Naive thymus-derived CD4-positive, alpha-beta T cell (primary cell): ENCODE measurements at places on chromosomes 4 and X.

DNA sequence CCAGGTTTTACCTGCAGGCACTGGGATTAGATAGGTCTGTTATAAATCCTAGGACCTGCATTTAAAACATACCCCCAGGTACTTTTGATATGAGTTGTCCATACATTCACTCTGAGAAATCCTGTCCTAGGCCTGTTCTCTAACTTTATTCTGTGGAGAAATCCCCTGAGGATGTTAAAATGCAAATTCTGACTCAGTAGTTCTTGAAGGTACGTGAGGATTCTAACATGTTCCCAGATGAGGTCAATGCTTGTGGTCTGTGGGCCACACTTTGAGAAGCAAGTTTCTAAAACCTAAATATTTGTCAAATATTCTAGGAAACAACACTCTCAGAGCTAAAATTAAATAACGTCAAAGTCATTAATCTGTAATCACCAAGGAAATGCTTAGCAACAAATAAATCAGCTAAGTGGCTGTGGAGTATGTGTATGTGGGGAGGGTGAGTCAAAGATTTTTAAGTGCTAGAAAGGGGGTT lies 101.3 kb upstream of the MAGEB16 start:
- no peak for DNase-seq

- no peak for DNase-seq
These were observed 127.2 kb upstream of the RPS6KA3 start for GRCh38 chrX:20393944-20394343.

DNA sequence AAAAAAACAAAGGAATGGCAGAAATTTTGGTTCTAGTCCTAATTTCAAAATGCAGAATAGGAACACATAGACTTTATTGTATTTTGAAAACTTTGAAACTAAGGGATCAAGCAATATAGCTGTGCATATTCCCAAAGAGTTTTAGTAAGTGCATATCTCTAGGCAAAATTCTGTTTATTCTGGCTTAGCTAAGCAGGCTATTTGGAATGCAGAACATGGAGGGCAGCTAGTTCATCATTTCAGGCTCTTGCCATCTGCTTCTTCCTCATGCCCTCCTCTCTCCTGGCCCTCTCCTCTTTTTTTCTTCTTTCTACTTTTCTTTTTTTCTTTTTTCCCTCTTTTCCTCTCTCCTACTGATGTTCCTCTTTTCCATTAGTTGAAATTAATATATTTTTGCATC lies 12.0 kb upstream of the IL13RA2 start:
- no peak for DNase-seq

- DNase-seq, result no peak
These were observed 351.2 kb downstream of the TRAM1L1 start for GRCh38 chr4:116734178-116734577.

GRCh38 chr4:109629775-109630174 lies 69.7 kb downstream of the MCUB start:
- no peak for DNase-seq

DNA sequence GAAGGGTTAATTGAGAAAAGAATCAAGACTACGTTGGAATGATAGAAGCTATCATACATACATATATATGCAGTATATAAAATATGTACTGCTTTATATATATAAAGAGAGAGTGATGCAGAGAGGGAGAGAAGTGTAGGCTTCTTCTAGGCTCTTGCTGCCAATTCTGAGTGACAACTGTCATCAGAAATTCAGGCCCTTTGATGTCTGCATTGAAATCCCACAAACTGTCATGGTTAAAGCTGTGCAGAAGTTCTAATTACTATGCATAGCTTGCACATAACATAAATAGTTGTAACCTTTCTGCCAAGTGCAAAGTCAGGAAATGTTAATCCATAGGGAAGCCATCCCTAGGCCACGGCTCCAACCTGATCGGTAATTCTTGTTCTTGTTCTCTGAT lies 251.0 kb downstream of the STIM2 start:
- DNase-seq, result no peak

DNA sequence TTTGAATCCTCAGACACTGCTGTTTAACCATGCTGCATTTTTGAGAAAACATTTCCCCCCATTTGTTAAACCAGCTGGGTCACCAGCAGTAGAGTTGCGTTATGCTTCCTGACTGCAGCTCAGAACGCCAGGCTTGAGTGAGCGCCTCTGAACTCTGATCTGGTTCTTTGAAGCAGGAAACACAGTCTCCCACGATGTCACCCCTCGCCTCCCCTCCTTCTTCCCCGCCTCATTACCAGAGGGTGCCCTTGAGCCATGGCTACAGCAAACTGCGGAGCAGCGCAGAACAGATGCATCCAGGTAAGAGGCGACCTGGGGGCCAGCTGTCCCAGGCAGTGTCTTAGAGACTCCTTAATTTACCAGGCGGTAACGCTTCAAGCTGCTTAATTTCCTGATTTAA lies 78.4 kb downstream of the REPS2 start:
- no peak for DNase-seq

DNA sequence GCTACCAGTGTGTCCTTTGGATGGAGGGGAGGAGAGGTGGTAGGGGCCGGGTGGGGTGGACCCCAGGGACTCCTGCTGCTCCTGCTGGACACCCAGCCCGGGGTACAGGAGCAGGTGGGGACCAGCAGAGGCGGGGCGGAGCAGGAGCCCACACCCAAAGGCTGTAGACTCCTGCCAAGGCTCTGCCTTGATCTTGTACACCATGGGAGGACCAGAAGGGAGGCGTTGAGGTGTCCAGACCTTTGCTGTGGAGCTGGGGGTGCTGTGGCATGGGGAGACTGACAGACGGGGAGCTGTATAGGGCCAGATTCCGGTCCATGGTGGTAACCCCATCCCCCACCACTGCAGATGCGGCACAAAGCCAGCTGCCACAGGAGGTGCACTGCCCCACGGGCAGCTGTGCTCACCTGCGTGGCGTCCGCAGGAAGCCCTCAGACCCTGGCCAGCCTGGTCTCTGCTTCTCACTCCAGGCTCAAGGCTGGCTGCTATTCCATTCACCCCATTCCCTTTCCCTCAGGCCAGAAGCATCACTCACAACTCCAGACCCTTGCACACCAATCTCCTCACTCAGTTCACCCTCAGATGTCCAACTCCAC lies 5.0 kb upstream of the SLC26A1 start:
- no peak for DNase-seq

DNA sequence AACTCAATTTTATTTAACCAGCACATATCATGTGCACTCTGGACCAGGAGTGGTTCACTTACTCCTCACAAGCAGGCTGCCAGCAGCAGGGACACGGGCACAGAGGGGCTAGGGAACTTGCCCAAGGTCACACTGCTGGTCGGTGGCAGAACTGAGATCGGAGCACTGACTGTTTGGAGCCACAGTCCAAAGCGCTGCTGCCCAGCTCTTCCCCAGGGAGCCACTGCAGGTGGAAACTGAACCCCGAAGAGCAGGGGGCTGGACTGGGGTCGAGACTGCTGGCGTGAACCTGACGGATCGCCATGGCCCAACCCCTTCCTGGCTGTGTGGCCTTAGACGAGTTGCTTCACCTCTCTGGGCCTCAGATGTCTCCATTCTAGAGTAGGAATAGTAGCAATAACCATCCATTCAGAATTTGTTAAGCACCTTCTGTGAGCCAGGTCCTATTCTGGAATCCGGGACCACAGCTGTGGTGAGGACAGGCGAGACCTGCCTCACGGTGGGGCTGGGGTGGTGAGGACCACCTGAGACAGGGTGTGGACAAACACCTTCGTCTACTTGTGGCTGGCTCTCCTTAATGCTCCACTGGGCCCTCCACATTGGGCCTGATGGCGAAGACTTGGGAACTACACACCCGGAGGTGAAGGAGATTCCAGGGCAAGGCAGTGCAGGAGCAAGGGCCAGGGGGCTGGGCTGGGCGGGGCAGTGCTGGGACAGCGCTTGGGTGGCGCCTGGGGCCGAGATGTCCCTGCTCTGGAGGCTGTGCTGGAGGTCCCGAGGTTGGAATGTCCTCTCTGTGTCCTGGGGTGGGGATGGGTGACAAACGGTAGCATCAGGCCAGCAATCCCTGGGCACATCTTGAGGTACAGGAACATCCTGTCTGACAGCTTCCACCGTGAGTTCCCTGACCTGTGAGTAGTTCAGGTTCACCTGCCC lies 32.0 kb upstream of the KIAA0232 start:
- no peak for DNase-seq

DNA sequence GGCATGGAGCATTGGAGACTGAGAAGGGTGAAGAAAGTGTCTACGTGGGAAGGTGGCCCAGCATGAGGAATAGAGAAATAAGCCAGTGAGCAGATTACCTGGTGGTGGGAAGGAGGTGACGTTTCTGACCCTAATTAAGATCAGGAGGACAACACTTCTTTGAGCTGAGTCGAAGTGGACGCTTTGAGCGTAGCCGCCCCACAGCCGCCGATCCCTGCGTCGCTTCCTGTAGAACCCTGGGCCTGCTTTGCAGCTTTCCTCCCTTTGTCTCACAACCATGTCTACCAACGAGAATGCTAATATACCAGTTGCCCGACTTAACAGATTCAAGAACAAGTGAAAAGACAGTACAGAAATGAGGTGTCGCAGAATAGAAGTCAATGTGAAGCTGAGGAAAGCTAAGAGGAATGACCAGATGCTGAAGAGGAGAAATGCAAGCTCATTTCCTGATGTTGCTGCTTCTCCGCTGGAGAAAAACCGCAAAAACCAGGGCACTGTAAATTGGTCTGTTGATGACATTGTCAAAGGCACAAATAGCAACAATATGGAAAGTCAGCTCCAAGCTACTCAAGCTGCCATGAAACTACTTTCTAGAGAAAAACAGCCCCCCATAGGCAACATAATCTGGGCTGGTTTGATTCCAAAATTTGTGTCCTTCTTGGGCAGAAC lies 6.4 kb upstream of the ANTXR2 start:
- no peak for DNase-seq

DNA sequence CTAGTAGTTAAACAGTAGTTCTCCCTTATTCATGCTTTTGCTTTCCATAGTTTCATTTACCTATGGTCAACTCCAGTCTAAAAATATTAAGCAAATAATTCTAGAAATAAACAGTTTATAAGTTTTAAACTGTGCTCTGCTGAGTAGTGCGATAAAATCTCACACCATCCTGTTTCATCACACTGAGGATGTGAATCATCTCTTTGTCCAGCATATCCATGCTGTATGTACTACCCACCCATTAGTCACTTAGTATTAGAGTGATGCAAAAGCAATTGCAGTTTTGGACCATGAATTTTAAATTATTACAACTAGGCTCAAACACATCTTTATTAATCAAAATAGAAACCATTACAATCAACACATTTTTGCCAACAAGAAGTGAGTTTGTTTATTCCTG lies 187.4 kb downstream of the TEX13C start:
- DNase-seq, result no peak

GRCh38 chr4:90641861-90642599 lies 514.8 kb downstream of the CCSER1 start:
- DNase-seq, result no peak
